ENCODE measurements at places on chromosomes 7 and 10.

DNA sequence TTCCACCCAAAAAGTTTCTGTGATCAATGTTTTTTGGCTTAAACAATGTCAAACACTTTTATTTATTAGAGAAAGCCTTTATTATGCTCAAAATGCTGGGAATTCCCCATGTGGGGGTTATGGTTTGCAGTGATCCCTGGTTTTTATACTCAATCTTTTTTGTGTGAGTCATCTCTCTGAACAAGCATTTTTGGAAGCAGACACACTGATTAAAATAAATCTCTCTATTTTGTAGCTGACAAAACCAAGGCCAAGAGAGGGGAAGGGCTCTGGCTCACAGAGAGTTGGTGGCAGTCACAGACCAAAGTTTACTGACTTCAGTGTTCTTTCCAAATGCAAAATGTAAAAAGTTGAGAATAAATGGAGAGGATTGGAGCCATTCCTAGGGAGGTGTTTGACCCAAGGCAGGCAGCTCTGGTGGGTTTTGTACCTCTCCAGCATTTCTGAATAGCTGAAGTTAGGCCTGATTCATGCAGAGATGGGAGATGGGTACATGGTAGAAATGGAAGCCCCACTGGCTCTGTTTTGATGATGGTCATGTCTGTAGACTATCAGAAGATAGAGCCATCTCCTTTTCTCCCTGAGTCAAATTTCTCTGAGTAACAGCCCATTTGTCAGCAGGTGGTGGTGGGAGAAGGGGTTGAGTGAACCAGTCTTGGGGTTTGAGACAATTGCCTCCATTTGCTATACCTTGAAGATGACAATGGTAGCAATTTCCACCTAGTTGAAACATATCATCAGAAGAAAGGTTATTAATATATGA is 45.4 kb upstream of the NAMPT start:
- no peak for DNase-seq

DNA sequence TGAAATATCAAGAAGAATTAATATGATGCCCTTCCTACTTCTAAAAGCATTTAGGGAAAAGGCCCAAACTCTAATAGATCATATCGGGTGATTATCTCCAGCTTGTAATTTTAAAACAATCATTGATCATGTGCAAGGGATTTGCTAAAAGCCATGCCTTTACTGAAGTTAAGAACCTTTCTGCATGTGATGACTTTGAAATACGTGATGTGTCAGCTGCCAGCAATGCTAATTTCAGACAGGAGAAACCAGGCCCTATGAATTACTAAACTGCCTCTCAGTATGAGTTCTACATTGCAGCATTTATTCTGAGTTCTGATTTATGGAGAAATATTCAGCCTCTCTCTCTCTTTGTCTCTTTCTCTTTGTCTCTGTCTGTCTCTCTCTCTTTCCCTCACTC is 203.6 kb upstream of the AKR1E2 start:
- no peak for DNase-seq

GRCh38 chr7:157521061-157521731 is 184.4 kb downstream of the DNAJB6 start:
- DNase-seq: no peak

GRCh38 chr7:12494687-12495024 is 75.9 kb upstream of the SCIN start:
- DNase-seq: no peak

DNA sequence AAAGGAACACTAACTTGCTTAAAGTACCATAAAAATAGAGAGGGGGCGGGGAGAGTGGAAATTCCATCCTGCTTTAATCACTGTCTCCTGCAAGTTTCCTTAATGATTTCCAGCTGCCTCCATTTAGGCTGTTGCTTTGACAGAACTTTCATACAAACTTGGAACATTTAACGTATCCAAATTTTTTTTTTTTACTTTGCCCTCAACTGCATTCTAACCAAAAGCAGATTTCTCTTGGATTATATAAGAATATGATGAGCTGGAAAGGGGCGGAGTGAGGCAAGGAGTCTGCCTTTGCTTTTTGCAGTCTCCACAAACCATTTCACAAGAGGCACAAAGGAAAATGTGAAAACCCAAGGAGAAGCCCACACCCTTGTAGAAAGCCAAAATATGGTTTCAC is 46.6 kb upstream of the COL1A2 start:
- no peak for DNase-seq

DNA sequence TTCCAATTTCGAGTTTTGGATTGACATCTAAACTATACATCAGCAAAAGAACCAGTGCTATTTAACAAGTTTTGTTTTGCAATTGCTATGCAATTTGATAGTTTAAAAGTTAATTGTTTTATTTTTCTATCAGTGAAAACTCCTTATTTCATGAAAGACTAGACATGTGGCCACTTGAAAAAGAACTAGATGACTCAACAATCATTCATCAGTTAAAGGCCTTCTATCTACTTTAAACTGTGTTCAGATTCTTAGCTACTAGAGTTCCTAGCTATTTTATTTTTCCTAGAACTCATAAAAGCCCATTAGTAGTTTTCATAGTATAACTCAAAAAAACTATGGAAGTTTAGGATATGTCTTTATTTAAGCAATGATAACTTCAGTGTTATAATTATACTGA is 104.6 kb upstream of the LSM8 start:
- no peak for DNase-seq

- no peak for DNase-seq
Observed at GRCh38 chr10:86940677-86941076, 16.7 kb downstream of the MMRN2 start.

- no peak for DNase-seq
Observed at GRCh38 chr10:88106366-88106765, 242.9 kb downstream of the PTEN start.

- DNase-seq: no peak
Observed at GRCh38 chr10:12414278-12414989, 65.1 kb downstream of the CAMK1D start.

DNA sequence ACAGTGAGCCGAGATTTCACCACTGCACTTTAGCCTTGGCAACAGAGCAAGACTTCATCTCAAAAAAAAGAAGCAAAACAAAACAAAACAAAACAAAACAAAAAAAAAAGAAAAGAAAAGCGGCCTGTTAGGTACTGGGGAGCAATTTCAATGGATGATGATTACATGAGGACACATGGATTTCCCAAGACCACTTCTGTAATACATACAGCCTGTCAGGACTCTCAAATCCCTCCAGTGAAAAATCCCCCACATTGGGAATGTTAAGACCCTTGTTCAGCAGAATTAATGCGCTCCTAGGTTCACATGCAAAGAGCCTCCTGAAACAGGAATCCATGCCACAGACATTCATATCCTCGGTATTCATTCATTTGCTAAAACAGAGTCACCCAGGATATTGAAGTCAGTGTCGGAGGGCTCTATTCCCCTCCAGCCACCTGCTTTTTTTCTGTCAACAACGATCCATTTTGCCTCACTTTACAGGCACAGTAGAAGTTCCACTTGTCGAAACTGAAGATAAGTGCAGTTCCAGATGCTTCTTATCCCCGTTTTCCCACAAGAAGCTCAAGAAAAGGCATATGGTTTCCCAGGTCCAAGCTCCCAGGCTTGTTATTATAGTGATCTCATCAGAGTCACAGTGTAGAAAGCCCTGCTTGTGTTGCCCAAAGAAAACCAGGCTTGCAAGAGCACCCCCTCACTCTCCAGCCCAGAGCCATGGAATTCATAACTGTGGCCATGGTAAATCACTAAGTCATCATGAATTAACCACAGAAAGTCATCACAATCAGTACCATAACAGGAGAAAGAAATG is 20.2 kb downstream of the SLC16A12 start:
- no peak for DNase-seq

- DNase-seq: no peak
Observed at GRCh38 chr7:19984231-19984632, 210.8 kb upstream of the TMEM196 start.

DNA sequence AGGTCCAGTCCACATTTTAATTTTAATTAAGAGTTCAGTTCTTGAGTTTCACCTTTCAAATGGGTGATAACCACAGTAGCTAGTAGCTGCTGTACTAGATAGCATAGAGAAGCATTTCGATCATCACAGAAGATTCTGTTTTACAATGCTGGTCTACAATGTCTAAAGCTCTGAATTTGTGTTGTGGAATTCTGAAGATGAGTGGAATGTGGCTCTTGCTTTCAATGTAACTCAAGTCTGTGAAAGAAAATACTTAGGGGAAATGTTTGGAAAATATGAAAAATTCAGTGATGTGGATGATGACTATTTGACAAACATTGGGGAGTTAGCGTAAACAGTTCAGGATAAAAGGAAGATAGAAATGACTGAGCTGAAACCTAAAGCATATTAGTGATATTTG is 139.4 kb downstream of the GNAT3 start:
- DNase-seq: no peak

GRCh38 chr7:19069842-19070241 is 47.6 kb downstream of the TWIST1 start:
- no peak for DNase-seq

- no peak for DNase-seq
Observed at GRCh38 chr7:20738518-20739481, 47.9 kb downstream of the SP8 start.

DNA sequence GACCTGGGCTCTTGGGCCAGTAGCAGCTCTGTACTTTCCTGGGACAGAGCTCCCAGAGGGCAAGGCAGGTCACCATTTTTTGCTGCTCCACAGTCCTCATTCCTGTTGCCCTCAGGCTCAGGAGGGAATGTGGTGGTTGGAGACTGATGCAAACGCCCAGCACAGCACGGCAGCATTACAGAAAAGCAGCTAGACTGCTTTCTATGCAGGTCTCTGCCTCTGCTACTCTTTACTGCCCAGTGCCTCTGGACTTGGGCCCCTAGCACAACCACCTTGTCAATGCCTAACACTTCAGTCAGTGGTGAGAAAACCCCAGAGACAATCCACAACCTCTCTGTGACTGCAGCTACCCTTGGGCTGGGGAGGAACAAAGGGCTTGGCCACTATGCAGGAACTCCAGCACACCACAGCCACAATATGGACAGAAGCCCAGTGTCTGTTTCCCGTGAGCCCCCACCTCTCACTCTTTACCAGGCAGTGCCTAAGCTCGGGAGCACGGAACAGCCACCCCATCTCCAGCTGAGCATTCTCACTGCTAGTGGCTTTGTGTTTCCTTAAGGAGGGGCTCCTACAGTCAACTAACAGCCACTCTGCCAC is 790.6 kb downstream of the PCDH15 start:
- no peak for DNase-seq

DNA sequence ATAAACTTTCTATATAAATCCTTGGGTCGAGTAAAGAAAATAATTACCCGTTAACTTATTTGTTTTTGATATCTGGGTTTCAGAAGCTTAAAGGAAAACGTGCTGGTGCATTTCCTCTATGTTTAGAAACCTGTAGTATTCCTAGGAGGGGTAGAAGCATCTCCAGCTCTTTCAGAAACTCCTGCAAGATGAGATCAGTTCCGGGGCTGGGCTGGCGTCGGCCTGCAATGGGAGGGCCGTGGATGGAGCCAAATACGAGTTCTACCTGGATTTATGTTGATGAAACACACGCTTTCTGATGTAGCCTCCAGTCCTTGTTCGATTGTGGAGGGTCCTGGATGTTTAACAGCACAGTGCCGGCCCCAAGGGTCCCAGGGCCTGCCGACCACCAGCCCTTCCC is 35.8 kb upstream of the DIP2C start:
- no peak for DNase-seq

GRCh38 chr10:58784361-58784760 is 271.7 kb downstream of the BICC1 start:
- DNase-seq: no peak

DNA sequence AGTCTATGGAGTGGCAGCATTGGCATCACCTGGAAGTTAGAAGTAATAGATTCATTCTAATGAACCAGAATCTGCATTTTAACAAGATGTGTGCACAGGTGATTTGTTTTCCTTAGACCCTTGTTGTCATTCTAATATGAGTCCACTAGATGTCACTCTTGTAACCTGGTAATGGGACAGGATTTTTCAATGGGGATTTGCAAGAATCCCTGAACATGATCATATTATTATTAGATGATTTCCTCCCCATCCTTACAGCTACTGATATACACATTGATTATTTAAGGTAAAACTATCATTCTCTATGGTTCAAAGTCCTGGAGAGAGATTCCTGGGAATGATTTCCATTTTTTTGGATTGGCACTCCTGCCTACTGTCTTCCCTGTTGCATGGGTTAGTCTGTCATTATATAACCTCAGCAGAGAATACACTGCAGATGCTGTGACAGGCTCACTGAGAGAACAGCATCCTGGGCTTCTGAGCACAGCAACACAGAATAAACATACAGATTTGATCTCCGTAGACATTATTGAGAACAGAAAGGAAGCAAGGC is 194.9 kb downstream of the SUGCT start:
- DNase-seq: peak; percentile 30

DNA sequence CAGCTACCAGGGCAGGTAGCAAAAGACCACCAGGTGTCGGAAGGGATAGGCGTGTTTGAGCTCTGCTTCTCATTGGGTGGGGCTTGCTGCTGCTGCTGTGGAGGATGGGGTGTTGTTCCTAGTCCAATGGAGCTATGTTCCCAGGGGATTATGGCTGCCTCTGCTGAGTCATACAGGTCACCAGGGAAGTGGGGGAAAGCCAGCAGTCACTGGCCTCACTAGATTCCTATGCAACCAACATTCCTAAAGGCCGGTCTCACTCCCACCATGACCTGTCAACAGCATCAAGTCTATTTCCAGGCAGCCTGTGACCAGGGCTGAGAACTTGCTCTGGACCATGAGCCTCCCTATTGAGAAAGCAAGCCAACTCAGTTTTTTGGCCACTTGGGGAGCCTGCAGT is 1160.8 kb downstream of the REEP3 start:
- DNase-seq: no peak

- DNase-seq: no peak
Observed at GRCh38 chr10:15180736-15181135, 12.2 kb upstream of the NMT2 start.

DNA sequence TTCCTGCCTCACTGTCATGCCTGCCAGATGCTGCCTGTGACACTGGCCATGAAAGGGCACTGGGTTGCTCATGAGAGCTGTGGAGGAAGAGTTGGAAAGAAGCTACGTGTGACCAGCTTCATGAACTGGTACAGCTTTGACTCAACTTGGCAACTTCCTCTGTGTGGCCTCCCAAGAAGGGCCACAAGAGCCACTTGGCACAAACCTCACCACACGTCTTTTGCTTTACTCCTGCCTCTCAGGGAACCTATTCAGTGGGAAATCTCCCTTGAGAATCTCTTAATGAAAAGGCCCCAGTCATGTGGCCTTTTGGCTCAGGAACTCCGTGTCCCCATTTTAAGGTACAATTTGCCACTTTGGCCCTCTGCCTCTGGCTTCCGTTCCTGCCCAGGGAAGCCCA is 54.5 kb downstream of the FRMD4A start:
- no peak for DNase-seq

GRCh38 chr7:29435167-29435566 is 128.5 kb upstream of the PRR15 start:
- no peak for DNase-seq

- no peak for DNase-seq
Observed at GRCh38 chr10:131925716-131926115, 24.9 kb downstream of the PPP2R2D start.

- DNase-seq: no peak
Observed at GRCh38 chr10:63683223-63683622, 162.0 kb downstream of the REEP3 start.
